ENCODE measurements at places on chromosomes 1 and 21.

GRCh38 chr1:231049121-231049979 lies 9.3 kb upstream of the FAM89A start:
- no peak for DNase-seq

- DNase-seq = no peak
These were observed 1.4 kb upstream of the TUT4 start for GRCh38 chr1:52554267-52554640.

DNA sequence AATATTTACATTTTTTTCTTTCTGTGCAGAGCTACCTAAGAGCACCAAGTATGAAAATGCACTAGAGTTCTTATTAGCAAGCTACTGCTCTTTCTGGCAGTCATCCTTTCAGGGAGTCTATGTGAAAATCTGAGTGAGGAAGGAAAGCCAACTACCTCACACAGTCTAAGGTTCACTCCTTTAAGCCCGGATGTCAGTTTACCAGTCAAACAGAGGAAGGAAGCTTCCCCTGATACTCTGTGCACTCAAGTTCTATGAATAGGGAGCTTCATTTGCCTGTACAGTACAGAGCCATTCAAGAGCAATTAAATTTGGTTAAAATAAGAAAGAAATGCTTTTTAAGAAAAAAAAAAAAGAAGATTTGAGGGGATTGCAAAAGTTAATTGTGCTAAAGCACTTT lies 6.9 kb downstream of the COL11A1 start:
- DNase-seq = no peak

- DNase-seq = no peak
These were observed at the start of gene PDC for GRCh38 chr1:186461014-186461413. TSS of gene PDC (minus strand) at chr1:186461114. CDS start at chr1:186449459, 11,655 bp downstream.

DNA sequence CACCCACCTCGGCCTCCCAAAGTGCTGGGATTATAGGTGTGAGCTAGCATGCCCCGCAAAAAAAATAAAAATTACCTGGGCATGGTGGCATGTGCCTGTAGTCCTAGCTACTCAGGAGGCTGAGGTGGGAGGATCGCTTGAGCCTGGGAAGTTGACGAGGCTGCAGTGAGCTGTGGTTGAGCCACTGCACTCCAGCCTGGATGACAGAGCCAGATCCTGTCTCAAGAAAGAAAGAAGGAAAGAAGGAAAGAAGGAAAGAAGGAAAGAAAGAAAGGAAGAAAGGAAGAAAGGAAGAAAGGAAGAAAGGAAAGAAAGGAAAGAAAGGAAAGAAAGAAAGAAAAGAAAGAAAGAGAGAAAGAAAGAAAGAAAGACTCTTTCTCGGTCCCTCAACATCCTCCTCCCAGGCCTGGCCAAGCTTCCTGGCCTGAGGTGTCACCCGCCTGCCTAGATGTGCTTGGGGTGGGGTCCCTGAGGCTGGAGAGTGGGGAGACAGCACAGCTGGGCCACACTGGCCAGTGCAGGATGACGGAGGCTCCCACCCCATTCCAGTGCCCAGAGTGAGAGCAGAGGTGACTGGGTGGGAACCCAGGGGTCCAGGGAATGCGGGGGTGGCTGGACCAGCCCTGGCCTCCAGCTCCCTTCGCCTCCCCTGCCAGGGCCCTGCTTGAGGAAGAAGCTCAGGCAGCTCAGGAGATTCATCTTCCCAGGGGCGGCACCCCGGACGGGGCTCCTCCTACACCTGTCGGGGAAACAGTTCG lies 10.2 kb upstream of the GNB1 start:
- no peak for DNase-seq

GRCh38 chr1:119477710-119478109 lies 29.3 kb upstream of the HSD3B1 start:
- DNase-seq = no peak

DNA sequence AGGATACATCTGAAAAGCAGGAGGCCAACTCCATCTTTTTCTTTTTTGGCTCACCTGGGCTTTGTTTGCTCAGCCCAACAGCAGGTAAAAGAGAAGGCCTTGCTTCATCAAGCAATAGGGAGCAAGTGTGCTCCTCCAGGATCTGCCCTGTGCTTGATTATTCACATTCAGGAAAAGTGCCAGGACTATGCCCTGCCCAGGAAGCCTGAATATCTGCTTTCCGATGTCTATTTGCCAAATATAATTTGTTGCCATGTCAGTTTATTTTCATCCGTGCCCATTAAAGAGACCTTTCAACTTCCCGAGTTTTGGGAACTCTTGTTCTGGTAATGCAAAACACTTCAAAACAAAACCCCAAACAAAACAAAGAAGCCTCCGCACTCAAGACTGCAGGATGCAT lies 185.3 kb downstream of the CDC7 start:
- no peak for DNase-seq

GRCh38 chr1:87186346-87186745 lies 142.3 kb upstream of the LMO4 start:
- DNase-seq = no peak

- DNase-seq = no peak
These were observed 1.7 kb upstream of the RASAL2 start for GRCh38 chr1:178091986-178092745.

DNA sequence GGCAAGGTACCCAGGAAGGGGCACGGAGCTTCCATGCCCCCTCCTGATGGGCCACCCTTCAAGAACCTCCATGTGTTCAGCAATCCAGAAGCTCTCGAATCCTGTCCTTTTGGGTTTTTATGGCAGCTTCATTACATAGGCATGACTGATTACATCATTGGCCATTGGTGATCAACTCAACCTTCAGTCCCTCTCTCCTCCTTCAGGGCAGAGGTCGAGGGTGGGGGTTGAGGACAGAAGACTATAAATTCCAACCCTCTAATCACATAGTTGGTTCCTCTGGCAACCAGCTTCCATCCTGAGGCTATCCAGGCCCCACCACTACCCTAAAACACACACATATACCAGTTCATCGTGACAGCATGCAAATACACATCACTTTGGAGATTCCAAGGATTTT lies 135.7 kb downstream of the ZNF281 start:
- DNase-seq = no peak

DNA sequence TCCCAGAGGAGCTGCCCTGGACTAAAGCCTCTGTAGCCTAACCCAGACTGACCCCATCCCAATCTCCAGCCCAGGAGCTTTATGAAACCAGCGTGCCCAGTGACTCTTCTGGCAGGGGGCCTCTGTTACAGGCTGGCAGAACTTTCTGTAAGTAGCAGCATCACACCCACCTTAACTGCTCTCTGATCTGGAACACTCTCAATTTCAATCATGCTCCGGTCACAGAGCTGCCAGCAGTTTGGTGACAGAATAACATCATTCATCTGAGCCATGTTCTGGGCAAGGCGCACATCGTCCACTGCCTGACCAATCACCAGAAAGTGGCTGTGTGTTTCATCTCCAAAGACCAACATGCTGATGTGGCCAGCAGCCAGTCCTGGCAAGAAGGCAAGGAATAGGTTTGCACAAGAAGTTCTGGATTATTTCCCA lies 14.7 kb downstream of the ADCY10 start:
- no peak for DNase-seq

- DNase-seq = no peak
These were observed 5.5 kb upstream of the TOMM20 start for GRCh38 chr1:235134171-235134570.

- DNase-seq = no peak
These were observed 537 bp downstream of the RHBDL2 start for GRCh38 chr1:38941093-38941492.

DNA sequence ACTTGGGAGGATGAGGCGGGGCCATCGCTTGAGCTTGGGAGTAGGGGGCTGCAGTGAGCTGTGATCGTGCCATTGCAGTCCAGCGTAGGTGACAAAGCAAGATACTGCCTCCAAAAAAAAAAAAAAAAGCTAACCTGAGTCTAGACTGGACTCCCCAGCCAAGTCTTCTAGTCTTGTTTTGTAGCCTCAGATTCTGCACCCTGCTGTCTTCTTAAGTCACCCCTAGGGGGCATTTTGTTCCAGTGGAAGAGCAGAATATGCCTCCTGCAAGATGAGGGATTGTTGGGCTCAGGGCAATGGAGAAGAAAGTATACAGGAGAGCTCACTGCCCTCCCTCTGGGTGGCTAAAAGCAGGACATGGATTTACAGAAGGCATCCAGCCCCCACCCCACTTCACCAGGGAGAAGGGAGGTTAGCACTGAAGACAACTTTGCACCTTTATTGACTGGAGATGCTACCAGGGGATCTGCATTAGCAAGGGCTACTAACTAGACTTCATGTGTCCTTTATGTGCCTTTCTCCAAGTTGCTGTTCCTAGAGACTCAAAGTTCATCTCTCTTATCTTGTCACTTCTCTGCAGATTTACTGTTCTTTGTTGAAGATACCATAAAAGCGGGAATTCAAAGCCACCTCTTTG lies 15.3 kb upstream of the RNF187 start:
- no peak for DNase-seq

- DNase-seq = no peak
These were observed 123.0 kb downstream of the NAV1 start for GRCh38 chr1:201661823-201662359.

DNA sequence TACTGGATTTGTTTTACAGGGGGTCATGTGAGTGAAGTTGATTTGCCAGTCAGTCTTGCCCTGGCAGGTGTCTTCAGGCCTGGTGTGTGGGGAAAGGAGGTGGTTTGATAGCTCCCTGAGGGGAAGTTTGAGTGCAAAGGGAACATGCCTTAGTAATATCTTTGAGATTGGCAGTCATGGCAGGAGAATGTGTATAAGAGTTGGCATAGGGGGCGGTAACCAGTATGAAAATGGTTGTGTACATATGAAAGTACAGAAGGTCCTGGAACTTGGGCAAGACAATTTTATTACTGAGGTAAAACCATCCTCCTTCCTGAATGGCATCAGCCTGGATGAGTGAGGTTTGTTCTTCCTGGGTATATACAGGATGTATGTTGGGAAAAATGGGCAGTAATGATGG lies 37.6 kb upstream of the PLA2G5 start:
- no peak for DNase-seq

GRCh38 chr1:38502758-38503157 lies 356.8 kb downstream of the RRAGC start:
- no peak for DNase-seq

GRCh38 chr1:210709701-210710100 lies 381.0 kb downstream of the HHAT start:
- DNase-seq = no peak

- no peak for DNase-seq
These were observed 280.5 kb upstream of the SGIP1 start for GRCh38 chr1:66253330-66253921.

GRCh38 chr21:27363719-27364477 lies 397.0 kb upstream of the ADAMTS5 start:
- DNase-seq = no peak

DNA sequence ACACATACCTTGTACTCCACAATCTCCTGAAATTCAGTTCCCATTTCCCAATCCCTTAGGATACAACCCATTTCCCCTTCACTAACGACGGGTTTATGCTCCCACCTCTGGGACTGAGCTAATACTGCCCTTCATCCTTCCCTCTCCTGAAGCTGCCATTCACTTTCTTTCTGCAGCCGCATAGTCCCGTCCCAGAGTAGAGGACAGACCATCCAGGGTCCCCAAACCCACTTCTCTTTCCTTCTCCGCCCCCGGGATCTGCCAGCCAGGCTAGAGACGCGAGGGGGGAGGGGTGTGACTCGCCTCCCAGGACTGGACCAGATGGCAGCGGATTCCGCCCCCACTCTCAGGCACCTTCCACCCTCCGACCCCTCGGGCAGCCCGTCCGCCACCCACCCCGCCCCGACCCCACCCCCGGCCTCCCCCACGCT lies 679 bp downstream of the ABL2 start:
- DNase-seq = no peak

DNA sequence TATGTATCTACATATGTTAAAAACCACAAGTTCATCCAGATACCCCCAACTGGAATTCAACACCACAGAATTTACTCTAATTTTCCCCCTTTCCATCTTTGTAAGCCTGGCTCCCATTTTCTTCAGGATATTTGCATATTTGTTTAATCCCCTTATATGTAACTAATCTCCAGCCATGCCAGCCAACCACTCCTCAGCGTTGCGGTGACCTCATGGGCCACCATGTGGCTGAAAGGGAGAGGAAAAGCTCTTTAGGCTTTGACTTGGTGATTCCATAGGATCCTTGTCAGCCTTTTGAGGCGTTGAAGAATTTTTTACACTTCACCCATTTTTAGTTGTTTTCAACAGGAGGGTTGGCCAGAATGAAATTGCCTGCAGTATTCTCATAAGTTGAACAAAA lies 10.0 kb downstream of the CLDN19 start:
- no peak for DNase-seq

DNA sequence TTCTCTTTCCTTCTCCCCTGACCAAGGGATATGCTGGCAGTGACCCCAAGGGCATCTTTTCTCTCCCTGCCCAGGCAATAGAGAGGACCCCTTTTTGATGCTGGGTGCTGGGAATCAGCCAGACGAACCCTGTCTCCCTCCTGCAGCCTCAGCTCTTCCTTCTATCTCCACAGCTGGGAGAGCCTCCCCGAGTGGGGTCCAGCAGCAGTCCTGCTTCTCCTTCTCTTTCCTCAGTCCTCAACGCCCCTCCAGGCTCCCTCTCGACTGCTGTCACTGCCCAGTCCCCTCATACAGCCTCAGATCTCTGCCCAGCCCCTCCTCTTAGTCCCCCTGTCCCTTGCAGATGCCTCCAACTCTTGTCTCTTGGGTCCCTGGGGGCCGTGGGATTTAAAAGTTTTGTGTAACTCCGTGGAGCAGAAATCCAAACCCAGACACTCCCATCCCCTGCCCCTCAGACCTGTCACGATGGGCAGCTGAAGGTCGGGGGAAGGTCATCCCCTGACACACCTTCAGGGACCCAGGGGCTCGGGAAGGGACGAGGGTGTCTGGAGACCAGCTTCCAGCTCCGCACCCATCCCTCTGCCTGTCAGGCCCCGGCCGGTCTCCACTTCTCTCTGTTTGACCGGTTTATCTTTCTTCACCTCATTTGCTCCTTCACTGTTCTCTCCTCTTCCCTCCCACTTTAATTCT lies 5.8 kb upstream of the ETV3L start:
- DNase-seq = no peak

DNA sequence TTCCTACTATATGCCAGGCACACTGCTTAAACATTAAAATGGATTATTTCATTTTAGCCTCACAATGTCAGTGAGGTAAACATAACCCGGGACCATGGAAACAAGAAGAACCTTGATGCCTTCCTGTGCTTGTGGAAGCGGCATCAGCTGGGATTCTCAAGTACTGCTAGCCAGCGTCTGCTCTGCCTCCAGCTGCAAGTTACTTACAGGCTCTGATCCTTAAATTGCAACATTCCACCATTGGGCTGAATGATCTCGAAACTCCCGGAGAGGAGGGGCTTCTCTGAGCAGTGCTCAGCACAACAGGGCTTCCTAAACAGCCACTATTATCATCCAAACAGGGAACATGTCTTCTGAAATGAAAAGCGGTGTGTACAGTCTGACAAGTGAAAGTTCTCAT lies 6.7 kb upstream of the MAN1C1 start:
- no peak for DNase-seq
